NB4 (cell line): ENCODE measurements at places on chromosomes 1 and 21.
A peak's percentile ranks its signal among the peaks of the same experiment; 100 is the strongest.

- no peak for DNase-seq
These were observed 13.0 kb upstream of the MORC3 start for GRCh38 chr21:36306872-36307534.

GRCh38 chr21:36664662-36664990, 34.3 kb upstream of the SIM2 start:
- no peak for DNase-seq

DNA sequence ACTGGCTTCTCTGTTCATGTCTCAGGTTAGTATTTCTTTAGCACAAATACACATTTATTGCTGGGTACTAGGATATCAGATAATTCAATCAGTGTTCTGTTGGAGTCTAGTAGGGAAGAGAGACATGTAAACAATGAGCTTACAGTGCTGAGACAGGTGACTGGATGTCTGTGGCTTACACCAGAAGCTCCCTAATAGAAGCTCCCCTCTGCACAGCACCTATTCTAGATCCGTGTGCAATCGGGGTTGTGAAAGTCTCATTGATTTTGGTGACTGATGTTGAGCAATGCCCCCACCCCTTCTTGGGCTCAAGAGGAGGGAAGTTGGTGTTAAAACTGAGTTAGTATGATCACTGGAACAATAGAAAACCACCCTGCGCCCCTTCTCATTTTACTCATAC, 279.2 kb downstream of the RPS6KC1 start:
- peak; percentile 78 for DNase-seq

DNA sequence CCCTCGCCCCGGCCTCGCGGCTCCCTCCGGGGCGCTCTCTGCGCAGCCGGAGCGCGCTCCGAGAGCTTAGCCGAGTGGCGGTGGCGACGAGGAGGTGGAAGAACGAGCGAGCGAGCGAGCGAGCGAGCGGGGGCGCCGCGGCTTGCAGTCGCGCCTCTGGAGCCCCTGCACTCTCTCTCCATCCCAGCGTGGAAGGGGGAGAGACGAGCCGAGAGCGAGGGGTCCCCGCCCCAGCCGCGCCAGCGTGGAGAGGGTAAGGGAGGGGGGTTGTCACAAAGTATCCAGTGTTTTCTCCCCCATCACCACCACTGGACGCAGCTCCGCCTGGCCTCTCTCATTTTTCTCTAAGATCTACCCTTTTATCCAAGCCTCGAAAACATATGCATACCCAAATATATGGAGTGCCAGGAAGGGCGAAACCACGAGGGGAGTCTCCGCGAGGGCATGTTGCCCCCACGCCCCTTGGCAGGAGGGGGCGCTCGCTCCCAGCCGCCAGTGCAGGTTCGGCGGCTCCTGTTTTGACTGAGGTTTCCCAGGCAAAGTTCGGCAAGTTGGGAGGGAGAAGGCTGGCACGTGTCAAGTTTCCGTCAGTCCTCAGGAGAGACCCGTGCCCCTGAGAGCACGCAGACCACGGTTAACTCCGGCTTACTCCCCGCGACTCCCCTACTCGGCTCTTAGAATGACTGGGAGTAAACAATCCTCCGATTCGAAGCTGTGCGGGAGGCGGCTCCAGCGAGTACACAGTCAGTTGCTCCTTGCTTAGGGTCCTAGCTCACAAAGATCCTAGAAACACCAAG, 569 bp upstream of the DAB1 start:
- no peak for DNase-seq

- peak; percentile 19 for DNase-seq
These were observed 24.8 kb upstream of the ZMYM4 start for GRCh38 chr1:35243691-35244090.

- DNase-seq, result peak; percentile 61
These were observed 5.2 kb upstream of the HLX start for GRCh38 chr1:220873868-220874655.

- peak; percentile 9 for DNase-seq
These were observed 102.7 kb upstream of the DPH5 start for GRCh38 chr1:101128211-101128727.

DNA sequence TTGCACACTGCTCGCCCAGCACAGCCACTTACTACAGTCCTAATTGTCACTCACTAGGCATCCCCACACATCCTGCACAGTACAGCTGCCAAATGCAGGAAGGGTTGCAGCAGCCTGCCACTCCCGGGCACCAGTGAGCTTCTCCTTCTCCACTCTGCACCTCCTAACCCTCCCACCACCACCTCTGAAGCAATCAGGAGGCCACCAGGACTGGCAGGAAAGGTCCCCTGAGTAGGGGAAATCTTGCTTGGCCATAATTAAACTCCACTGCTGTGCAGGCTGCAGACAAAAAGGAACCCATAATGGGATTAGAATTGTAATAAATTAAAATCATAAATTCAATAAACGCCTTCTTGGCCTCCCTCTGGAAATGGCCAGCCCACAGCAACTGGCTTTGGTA, 31.8 kb downstream of the FBXO2 start:
- DNase-seq, result peak; percentile 34

DNA sequence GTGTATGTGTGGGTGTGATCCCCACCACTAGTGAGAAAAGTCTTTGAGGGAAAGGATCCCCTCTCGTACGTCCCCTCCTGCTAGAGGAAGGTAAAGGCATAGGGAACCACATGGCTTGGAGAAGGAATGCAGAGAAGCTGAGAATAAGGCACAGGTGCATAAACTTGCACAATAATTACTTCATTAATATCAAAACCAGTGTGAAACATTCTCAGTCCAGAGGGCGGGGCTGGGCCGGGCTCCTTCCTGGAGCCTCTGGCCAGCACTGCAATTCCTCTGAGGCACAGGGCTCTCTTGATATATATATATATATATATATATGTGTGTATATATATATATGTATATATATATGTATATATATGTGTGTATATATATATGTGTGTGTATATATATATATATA, 162.6 kb downstream of the TSEN15 start:
- DNase-seq, result no peak

- no peak for DNase-seq
These were observed 1.0 kb upstream of the EFNA1 start for GRCh38 chr1:155126556-155127104.

DNA sequence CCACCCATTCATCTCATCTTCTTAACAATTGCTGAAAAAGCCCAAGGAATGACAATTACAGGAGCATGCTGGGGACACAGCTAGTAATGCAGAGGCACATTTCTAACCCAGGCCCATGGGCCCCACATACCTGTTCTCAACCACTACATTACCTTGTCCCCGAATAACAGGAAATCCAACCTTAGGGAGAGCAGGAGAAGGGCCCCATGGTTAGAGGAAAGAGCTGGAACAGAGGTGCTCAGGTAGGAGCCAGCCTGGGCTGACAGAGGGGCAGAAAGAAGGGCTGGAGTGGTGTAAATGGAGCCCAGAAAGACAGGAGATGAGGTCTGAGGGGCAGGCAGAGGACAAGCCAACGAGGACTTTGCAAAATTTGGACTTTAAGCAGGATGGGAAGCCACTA, 11.4 kb upstream of the S100A8 start:
- DNase-seq, result no peak

DNA sequence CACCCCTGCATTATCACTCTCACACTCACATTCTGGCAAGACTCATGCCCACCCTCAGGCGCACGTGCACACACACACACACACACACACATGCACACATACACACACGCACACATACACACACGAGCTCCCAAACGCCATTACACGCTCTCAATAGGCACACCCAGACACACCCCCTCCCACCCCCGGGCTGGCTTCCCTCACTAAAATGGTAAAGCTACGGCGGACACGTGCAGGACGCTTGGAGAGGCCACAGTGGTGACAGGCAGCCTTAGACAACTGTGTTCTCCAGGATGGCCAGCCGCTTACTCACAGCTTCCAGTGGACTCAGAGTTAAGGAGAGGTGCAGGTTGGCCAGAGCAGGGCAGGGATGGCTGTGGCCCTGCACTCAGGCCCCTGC, 10.1 kb downstream of the MATN1 start:
- DNase-seq, result no peak

DNA sequence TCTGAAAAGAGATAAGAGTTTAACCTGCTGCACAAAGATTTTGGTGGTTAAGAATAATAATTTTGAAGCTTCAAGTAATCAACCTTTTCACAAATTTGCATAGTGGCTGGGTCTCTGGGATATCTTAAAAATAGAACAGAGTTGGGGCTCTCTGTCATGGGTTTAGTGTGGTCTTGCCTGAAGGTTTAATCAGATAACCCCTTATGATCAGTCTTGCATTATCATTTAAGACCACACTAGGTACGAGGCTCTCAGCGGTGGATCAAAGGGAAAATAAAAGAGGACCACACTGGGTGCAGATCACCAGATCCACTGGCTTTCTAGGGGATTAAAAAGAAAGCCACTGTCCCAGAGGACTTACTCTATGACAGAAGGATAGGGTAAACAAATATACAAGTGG, 19.5 kb downstream of the LRRC8C start:
- no peak for DNase-seq

- DNase-seq, result no peak
These were observed 42.8 kb downstream of the SMG7 start for GRCh38 chr1:183515002-183515689.

- no peak for DNase-seq
These were observed 8.8 kb upstream of the POU3F1 start for GRCh38 chr1:38055398-38055797.

DNA sequence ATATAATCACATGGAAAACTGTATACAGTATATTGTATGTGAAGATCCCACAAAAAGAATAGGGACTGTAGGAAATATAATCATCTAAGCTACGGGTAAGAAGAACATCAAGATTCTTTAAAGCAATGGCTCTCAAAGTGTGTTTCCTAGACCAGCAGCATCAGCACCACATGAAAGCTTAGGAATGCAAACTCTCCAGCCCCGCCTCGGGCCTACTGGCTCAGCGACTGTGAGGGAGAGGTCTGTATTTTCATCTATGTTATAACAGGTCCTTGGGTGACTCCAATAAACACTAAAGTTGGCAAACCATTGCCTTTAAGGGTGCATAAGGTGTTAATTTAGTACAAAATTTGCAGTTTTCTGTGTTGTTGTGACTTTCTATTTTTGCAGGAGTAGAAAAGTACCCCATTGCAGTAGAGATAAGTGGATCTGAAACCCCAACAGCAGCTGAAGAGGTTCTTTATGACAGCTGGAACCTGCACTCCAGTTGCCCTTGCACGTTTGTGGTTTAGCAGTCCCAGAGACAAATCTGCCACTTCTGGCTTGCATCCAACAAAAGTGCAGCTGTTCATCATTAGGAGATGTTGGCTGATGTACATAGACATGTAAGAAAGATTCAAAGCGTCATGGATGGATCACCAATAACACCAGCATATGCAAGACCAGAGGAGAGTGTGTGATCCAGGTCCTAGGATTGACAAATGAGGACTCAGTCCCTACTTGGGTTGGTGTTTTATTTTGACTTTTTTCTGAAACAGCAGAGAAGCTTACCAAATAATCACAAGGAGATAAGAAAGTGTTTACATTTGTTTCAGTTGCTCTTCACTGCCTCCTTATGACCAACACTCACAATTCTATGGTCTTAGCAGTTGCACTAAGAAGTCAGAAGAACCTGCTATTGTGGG, 15.9 kb upstream of the IFNAR1 start:
- peak; percentile 65 for DNase-seq

GRCh38 chr1:25806418-25806817, 6.4 kb downstream of the SELENON start:
- DNase-seq, result no peak

DNA sequence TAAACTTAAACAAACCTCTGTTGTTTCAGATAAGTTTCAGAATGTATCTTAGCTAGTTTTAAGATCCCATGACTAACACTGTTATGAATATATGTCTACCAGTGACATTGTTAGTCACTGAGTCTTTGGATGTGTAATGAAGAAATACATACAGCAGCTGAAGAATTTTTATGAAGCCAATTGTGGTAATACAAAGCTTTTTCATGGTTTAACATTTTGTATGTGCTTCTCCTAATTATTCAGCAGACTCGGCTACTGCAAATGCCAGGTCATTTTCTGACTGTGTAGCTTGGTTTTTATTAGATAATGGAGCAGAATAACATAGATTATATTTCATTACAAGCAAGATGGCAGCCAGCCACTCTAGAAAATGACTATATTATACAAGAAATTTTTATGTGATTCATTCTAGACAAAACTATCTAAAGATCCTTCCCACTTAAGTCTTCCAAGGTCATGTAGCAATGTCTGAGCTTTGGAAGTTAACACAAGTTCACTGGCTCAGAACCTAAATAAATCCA, 147.8 kb downstream of the TNFSF18 start:
- DNase-seq, result no peak

DNA sequence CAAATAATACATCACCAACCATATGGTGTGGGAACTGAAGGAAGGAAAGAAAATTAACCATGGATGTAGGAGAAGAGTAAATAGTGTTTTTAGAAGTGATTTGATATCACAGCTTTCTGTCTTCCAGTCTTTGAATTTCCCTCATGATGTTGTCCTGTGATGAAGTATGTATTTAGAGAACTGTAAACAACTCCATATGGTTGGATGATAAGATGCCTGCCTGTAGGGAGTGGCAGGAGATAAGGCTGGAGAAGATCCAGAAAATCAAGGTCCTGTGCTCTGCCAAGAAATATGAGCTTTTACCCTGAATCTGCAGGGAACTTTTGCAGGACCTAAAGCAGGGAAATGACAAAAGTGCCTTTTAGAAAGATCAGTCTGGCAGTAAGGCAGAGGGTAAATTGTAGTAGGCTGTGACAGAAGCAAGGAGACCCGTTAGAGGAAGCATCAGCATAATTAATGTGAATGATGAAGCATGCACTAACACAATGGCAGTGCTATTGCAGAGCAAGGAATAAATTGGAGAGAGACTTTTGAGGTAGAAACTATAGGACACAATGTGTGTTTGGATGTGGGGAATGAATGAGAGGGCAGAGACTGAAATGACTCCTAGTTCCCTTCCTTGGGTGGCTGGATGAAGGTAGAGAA, 21.9 kb downstream of the CEPT1 start:
- no peak for DNase-seq

- no peak for DNase-seq
These were observed 52.4 kb downstream of the PDE9A start for GRCh38 chr21:42705746-42706374.

DNA sequence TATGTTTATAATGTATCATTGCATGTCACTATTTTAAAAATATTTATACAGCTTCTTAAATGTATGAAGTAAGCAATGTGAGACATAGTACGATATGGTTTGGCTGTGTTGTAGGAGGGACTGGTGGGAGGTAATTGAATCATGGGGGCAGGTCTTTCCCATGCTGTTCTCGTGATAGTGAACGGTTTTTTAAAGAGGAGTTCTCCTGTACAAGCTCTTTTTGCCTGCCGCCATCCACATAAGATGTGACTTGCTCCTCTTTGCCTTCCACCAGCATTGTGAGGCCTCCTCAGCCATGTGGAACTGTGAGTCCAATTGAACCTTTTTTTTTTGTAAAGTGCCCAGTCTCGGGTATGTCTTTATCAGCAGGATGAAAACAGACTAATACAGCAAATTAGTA, 10.3 kb downstream of the ABCD3 start:
- DNase-seq, result no peak

GRCh38 chr1:183953031-183953430, 84.5 kb downstream of the COLGALT2 start:
- DNase-seq, result no peak

GRCh38 chr1:100452641-100453040, 85.3 kb upstream of the GPR88 start:
- DNase-seq, result no peak
